Stimulated activated CD8-positive, alpha-beta memory T cell treated with anti-CD3 and anti-CD28 coated beads, Interleukin-7, amount 100 ng/mL, for 1 hour (primary cell): ENCODE measurements at places on chromosomes 4 and X.

- DNase-seq: no peak
Observed at GRCh38 chr4:99878604-99879003, 15.6 kb downstream of the LAMTOR3 start.

- DNase-seq: no peak
Observed at GRCh38 chr4:165926307-165926706, 53.3 kb downstream of the TLL1 start.

GRCh38 chr4:129261584-129261983, 165.6 kb downstream of the C4orf33 start:
- DNase-seq: no peak

DNA sequence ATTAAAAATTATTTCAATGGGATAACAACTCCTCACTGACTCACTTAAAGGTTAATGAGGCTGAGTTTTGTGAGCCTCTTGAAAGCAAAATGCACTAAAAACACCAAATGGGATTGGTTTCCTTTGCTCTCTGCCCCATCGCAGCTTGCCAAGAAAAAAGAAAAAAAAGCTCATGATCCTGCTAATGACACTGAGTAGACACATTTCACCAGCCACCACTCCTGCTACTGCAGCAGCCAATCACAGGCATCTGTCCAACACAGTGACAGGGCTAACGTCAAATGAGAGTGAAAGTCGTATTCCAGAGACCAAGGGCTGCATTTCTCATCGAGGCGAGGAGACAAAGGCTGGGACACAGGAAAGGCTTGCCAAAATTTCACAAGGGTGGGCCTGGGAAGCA, 5.2 kb downstream of the APBB2 start:
- DNase-seq: no peak

- no peak for DNase-seq
Observed at GRCh38 chr4:58144721-58145120, 1034.5 kb upstream of the IGFBP7 start.

- no peak for DNase-seq
Observed at GRCh38 chr4:181503687-181504390, 739.4 kb upstream of the TENM3 start.

- DNase-seq: no peak
Observed at GRCh38 chrX:29315931-29316330, 728.7 kb downstream of the IL1RAPL1 start.
